ENCODE measurements at places on chromosomes 4 and X.

DNA sequence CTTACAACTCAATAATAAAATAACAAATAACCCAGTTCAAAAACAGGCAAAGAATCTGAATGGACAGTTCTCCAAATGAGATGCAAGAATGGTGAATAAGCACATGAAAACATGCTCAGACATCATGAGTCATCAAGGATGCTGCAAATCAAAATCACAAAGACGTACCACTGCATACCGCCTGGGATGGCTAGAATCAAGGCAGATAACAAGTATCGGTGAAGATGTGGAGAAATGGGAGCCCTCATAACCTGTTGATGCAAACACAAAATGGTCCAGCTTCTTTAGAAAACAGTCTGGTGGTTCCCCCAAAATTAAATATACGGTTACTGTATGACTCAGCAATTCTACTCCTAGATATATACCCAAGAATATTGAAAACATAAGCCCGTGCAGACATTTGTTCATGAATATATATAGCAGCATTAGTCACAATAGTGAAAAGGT is 32.5 kb downstream of the AKAP4 start:
- no peak for DNase-seq

- no peak for DNase-seq
These were observed 5.2 kb upstream of the RADX start for GRCh38 chrX:106606571-106606970.

DNA sequence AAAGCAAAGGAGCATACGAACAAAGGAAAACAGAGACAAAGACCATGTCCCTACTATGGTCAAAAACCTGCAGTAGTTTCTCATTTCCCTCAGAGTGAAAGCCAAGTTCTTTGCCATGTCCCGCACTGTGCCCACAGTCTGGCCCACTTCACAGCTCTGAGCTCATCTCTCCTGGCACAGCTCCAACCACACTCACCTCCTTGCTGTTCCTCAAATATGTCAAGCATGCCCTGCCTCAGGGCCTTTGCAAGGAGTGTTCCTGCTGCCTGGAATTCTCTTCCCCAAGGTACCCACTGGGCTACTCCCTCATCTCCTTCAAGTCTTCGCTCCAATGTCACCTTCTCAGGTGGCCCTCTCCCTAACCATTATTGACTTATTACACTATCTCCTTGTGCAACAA is 72.1 kb downstream of the COX18 start:
- DNase-seq = no peak

- no peak for DNase-seq
These were observed 10.6 kb upstream of the MND1 start for GRCh38 chr4:153333874-153334273.

DNA sequence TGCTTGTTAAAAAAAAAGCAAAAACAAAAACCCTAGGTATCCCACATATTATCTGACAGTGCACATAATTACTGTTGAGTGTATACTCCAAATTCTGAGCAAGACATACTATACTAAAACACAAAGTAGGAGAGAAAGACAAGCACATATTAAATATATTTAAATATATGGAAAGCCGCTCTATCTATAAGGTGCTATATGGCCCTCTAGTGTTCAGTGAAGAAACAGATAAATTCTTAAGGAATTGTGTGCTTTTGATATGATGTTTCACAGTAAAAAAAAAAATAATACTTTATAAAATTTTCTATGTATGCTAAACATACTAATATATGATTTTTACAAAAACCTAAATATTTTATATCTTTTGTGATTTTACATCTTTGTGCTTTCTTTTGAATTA is 137.8 kb downstream of the FBXW7 start:
- DNase-seq = no peak

DNA sequence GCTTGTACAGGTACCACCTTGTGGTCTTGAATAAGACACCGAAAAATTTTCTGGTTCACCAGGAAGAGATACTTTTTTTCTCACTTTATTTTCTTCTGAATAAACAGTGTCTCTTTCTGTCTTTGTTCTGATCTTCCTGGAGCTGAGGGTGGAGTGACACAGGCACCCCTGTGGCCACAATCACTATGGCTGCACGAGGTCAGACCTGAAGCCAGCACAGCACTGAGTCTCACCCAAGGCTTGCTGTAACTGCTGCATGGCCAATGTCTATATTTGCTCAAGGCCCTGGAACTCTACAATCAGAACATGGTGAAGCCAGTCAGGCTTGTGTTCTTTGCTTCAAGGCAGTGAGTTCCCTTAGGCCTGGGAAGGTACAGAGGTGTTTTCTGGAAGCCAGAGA is 87.2 kb downstream of the GPR174 start:
- DNase-seq = no peak

DNA sequence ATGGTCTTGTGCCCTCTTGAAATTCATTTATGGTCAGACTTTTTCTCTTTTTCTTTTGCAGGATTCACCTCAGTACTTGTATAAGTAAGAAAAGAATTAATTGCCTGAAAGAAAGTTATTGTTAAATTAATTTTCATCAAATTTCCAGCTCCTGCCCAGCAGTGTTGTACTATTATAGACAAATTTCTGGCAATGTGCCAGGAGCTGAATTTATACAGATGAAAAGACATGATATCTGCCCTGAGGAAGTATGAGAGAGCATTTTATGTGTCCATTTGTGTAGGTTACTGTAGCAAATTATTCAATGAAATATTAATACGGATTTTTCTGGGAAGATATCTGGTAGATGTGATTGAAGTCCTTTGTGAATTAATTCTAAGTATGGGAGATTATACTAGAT is 2371.5 kb upstream of the TENM3 start:
- DNase-seq = no peak

DNA sequence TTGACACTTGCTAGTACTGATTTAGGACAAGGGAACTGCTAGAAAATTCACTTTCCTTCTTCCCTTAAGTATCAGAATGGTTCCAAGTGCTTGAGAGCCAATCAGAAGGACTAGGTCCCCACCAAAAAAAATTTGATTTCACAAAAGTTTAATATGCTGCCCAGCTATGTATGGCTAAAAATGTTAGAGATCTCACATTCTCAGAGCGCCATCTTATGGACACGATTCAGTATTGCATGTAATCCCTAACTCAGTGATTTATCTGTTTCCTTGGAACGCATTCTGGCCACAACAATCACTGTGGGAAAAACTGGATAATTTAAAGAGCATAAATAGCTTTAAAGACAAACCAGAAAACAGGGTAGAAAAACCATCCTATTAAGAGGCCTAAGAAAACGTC is 255.1 kb upstream of the GPC4 start:
- DNase-seq = no peak

DNA sequence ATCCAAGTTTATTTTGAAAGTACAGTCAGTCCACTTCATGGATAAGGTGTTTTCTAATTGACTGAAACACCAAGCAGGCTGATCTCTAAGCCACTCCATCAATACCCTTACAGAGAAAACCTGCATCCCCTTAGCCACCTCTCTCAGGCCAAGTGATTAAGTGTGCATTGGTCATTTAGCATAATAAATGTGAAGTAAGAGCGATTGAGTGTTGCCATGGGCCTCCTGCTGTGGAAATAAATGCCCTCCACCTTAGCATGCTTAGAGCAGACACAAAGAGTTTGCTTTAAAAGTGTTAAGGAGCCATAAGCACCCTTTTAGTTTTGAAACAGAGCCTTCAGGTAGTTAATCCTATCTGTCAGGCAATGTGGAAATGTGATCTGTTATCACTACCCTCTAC is 386.5 kb downstream of the GPAT3 start:
- DNase-seq = no peak

DNA sequence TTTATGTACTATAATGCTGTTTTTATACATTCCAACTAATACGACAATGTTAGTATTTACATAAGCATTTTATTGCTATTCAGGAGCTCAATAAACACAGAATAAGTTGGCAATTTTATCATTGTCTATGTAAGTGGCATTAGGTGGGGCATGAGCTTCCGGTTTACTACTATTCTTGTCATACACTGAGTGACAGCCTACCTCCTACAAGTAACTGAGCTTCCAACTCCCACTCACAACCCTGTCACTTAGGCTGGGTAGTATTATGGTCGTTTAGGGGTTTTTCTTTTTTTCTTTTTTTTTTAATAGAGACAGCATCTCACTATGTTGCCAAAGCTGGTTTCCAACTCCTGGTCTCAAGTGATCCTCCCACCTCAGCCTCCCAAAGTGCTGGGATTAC is 7.4 kb downstream of the PPID start:
- DNase-seq = no peak

- DNase-seq = no peak
These were observed 174.2 kb downstream of the BTC start for GRCh38 chr4:74619931-74620702.

DNA sequence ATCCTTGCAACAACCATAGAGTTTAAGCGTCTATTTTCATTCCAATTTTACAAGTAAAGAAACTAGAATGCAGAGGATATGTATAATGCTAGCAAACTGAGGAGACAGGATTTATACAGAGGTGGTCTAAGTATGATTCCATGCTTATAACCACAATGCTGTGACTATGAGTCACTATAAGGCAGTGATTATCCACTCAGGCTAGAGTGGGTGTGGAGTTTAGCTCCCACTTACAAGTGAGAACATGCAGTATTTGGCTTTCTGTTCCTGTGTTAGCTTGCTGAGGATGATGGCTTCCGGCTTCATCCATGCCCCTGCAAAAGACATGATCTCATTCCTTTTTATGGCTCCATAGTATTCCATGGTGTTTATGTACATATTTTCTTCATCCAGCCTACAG is 41.6 kb upstream of the EDA2R start:
- DNase-seq = no peak

GRCh38 chrX:10831716-10832502 is 211.5 kb upstream of the MID1 start:
- no peak for DNase-seq

DNA sequence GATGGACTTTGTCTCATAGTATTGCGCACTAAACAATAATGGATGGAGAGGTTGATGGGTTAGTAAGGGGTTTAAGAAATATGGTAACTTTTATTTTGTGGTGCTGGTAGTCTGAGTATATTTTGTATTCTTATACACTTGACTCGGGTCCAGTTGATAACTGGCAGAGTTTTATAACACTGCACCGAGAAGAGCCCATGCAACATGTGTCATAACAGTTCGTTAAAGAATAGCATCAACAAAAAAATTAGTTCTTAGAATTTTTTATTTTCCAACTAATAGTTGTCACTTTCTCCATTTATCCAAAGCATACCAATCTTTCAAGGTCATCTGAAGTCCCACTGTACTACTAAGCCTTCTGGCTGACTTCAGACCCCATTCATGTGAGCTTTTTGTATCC is 175.1 kb downstream of the SOWAHB start:
- DNase-seq = no peak

DNA sequence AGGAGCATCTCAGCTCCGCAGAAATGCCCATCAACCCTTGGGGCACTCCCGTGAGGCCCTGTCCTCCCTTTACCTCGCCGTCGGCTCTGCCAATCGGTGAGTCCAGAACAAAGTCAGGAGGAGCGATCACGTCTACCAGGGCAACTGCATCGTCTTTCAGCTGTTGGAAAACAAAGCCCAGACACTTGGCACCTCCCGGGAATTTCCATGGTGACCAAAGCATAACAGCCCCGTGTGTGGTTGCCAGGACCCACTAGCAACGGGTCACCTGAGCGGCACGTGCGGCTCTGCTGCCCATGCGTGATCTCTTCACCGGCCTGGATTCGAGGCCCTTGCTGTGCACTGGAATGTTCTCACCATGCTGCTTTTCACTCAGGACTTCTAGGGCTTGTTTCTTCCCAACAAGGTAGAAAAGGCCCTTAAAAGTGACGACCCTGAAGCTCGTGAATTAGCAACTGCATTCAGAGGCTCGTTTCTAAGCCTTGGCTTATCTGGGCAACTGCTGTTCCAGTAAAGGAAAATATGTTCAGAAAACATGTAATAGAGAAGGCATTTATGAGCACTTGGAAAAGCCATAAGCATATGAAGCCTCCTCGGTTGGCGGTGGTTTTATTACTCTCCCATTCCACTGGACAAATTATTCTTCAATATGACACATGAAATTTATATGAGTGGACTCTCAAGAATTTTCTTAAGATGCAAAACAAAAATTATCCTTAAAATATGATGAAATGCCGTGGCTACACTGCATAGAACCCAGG is 69.5 kb downstream of the ACOX3 start:
- DNase-seq = no peak

- no peak for DNase-seq
These were observed 40.1 kb downstream of the BTC start for GRCh38 chr4:74754218-74754617.

DNA sequence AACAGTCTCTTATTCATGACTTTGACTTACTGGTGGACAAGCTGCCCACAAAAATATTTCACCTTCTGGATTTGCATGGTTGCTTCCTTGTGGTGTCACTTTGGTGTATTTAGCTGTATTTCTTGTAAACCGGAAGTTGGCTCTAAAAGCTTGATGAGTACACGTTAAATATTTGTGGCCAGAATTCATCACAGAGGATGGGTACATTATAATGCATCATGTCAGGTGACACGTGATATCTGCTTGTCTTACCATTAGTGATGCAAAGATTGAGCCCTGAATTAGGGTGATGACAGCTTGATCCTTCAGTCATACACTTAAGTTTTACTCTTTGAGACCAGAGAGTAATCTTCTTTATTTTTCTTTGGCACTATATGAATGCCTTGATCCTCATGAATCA is 188.3 kb upstream of the RPS6KA3 start:
- no peak for DNase-seq

All from stimulated activated CD4-positive, alpha-beta T cell treated with anti-CD3 and anti-CD28 coated beads, TNF-alpha, amount 100 ng/mL, for 4 hours (primary cell).